Posterior cingulate gyrus (tissue), 11 donors: ENCODE measurements at places on chromosomes 4 and X.
A peak's percentile ranks its signal among the peaks of the same experiment; 100 is the strongest.

- DNase-seq, result no peak
These were observed 11.3 kb downstream of the RGS12 start for GRCh38 chr4:3303923-3304710.

GRCh38 chr4:123674762-123675465 lies 278.3 kb downstream of the SPRY1 start:
- DNase-seq, result no peak

- DNase-seq, result no peak
These were observed 9.6 kb upstream of the SLAIN2 start for GRCh38 chr4:48331577-48332330.

- no peak for DNase-seq
These were observed 60.0 kb downstream of the SYNPO2 start for GRCh38 chr4:118948545-118949144.

GRCh38 chrX:72297953-72298730 lies 7.6 kb downstream of the CITED1 start:
- no peak for DNase-seq

DNA sequence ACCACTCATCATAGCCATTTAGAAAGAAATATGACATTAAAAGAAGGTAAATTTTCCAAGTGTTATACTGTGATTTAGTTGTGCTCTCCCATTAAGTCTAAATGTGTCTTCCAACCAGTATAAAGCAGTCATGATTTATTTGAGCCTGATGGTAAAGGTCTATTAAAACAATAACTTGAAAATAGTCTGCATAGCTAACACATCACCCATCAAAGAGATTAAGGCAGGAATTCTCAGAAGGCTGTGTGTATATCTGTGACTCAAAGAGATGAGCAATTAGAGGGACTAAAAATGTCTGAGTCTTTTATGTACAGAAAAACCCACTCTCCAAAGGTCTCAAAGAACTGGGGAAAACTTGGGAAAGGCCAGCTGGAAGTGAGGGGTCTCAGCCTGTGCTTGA lies 70.3 kb upstream of the IQCM start:
- no peak for DNase-seq

GRCh38 chr4:177487977-177488376 lies 45.7 kb upstream of the AGA start:
- DNase-seq, result no peak

DNA sequence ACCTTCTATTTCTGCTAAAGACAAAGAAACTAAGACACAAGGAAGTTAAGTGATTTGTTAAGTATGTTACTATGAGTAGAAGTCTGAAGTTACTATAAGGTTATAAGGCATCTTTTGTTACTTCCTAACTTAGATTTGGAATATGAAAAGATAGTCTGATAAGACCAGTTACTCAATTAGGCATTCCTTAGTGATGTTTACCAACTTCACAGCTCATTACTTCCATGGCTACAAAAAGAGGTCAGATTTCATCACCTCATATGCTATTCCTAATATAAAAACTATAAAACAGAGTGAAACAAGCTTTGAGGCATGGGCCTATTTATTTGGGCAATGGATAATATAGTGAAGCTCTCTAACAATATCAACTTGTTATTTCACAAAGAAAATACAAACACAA lies 143.1 kb downstream of the TBCK start:
- DNase-seq, result no peak

DNA sequence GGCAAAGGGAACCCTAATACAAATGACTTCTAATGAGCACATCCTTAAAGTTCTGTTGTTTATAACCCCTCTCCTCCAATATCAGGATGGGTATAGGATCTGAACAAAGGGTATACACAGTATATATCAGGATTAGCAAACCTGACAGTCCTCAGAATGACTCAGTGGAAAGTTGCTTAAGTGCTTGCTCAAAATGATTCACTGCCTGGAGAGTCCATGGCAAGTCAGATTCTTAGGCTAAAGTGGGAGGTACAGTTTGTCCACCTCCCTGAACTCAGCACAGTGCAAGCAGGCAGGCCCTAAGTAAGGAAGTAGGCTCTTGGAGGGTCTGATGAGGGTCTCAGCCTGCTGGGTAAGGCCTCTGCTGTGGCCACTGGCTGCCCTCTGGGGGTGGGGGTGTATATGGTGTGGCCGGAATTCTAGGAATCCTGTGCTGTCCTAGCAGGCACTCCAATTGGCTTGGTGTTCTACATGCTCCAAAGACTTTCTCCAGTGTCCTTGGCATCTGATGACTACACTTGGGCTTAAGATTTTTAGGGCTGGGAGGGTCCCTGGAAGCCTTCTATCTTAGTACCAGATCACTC lies 54.3 kb downstream of the CHRDL1 start:
- DNase-seq, result no peak

- DNase-seq, result no peak
These were observed 7.8 kb downstream of the CPEB2 start for GRCh38 chr4:15010038-15010585.

- DNase-seq, result peak; percentile 39
These were observed 24.3 kb upstream of the PGM2 start for GRCh38 chr4:37802068-37802666.

- DNase-seq, result no peak
These were observed 51.1 kb downstream of the RWDD4 start for GRCh38 chr4:183607894-183608293.

DNA sequence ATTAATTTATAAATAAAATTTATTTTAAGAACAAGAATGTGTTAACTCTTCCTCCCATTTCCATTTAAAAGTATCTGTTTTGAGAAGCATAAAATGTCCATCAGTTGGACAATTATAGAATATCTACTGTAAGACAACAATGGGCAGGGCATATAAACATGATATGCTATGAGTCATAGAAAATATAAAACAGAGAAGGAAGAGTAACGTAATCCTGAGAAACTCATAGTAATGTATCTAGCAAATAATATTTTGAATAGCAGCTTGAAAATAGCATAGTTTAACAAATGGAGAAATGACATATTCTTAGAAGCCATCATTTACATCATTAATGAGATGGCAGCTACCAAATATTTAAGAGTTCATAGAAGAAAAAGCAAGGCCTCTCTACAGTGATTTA lies 820.3 kb upstream of the PCDH10 start:
- no peak for DNase-seq

GRCh38 chr4:41176340-41176739 lies 38.0 kb downstream of the APBB2 start:
- no peak for DNase-seq
